Left colon (tissue), 2 donors: ENCODE measurements at places on chromosomes 4 and X.
A peak's percentile ranks its signal among the peaks of the same experiment; 100 is the strongest.

DNA sequence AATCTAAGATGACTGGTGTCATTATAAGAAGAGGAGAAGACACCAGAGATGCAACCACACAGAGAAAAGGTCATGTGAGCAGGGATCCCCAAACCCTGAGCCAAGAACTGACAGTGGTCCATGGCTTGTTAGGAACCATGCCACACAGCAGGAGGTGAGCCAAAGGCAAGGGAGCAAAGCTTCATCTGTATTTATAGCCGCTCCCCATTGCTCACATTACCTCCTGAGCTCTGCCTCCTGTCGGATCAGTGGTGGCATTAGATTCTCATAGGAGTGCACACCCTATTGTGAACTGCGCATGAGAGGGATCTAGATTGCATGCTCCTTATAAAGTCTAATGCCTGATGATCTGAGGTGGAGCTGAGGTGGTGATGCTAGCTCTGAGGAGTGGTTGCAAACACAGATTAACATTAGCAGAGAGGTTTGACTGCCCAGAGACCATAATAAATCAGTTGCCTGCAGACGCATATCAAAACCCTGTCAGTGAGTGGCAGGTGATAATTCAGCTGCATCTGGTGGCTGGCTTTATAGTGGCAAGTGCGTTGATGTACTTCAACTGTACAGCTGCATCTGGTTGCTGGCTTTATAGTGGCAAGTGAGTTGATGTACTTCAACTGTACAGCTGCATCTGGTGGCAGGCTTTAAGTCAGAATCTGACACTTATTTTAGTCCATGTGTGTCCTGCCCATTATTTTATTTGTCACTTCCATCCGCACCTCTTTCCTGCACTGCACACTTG, 19.8 kb upstream of the CXCL2 start:
- DNase-seq = no peak

- no peak for DNase-seq
These were observed 19.5 kb upstream of the CCKAR start for GRCh38 chr4:26509681-26510333.

DNA sequence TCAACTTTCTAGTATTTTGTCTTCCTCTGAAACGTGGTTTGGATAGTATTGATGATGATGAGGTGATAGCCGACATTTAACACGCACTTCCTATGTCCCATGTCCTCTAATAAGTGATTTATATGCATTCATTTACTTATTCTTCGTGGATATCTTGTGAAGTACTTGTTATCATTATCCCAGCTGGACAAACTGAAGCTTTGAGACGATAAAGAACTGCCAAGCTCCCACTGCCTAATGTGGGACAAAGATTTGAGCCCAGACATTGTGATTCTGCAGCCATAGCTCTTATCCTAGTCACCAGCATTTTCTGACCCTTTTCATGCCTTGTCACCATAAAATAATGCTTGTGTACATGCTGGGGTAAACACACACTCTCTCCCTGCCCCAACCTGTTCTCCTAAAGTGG, 92.5 kb downstream of the RAPGEF2 start:
- no peak for DNase-seq

DNA sequence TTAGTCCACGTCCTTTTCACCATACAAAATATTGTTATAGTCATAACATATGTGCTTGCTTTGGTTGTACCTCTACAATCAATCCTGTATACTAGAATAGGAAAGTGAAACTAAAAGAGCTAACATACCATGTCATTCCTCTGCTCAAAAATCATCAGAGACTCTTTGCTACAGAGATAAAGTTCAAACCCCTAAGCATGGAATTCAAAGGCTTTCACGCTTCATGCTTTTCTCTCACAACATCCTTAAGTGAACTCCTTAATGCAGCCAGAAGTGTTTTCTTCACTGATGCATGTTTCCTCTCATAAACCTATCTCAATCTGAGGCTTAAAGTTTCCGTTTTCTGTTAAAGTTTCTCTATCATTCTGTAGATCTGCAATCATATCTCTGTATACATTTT, 744.6 kb upstream of the IGFBP7 start:
- DNase-seq = no peak

DNA sequence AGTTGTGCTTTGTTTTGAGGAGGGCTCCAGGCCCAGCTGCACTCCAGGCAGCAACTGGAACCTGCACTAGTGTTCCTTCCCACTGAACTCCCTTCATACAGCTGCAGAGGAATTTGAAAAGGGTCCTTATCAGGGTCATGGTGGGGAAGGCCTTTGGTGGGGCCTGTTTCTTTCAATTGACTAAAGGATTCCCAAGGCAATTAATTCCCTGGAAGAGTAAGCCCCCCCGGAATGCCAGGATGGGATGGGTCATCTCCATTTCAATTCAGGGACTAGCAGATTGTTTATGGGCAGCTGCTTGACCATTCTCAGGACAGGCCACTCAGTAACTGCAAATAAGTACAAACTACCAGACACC, 45.3 kb downstream of the TSC22D3 start:
- no peak for DNase-seq

DNA sequence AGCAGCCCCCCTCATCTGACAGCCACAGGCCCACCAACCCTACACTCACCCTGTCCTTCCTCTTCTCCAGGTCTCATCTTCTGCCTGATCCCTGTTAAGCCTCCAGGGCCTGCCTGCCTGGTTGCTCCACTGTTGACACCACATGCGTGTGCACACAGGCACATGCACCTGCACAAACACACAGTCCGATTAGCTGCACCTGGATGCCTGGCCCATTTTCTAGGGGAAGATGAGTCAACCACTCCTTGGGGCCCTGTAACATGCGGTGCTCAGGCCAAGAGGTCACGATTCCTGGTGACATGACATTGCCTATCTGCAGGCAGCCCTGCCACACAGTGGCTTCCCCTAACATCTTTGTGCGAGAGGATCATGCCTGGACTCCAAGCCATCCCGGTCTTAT, 498.4 kb downstream of the BCOR start:
- no peak for DNase-seq

- DNase-seq = peak; percentile 71
These were observed 39.5 kb upstream of the CD40LG start for GRCh38 chrX:136608295-136608933.

DNA sequence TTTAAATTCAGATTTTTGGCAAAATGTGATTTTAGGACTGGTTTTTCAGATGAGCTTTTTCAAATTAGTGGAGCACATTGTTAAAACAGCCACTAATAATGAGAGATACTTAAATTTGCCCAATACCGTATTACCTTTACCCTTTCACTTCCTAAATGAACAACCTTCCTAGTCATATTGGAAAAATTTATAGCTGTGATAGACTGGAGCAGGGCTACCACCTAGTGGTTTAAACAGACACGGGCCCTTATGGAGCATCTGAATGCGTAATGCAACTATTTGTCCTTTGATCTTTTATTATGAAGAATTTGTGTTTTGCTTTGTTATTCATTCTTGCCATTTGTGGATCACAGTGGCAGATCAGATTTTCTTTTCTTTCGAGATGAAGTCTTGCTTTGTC, 72.7 kb downstream of the KDM6A start:
- DNase-seq = no peak

GRCh38 chr4:123106747-123107146, 184.3 kb upstream of the NUDT6 start:
- no peak for DNase-seq

- DNase-seq = no peak
These were observed 2.4 kb downstream of the ZNF41 start for GRCh38 chrX:47480576-47480975.

DNA sequence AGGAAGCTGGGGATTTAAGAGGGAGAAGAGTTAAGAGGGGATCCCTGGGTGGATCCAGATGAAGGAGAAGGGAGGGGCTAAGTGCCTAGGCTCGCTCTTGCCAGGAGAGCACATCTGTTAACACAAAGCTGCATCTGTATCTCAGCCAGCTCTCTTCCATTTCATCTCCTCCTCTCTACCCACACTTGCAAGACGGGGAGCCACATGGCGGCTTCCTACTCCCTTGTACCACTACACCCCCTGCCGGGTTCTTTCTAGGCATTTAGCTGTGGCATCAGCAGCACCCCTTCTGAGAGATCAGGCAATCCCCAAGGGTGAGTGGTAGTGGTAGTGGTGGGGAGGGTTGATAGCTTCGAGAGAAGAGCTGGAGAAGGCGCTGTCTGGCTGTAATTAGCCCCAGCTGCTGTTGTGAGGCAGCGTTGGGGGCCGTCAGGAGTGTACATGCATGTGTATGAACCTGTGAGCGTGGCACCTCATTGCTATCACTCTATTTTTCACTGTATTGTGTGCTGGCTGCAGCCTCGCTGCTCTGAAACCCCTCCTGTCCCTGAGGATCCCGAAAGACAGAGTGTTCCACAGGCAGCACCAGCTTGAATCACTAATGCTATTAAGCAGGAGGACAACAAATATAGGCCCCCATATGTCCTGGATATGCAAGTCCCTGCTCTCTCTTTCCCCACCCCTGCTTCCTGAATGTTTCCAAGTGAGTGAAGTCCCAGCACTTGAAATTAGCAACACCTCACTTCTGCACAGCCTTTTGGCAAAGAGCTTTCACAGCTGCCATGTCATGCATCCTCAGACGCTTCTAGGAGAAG, 73.7 kb downstream of the RTL9 start:
- DNase-seq = no peak

GRCh38 chrX:65993915-65994460, 45.9 kb downstream of the VSIG4 start:
- DNase-seq = no peak

DNA sequence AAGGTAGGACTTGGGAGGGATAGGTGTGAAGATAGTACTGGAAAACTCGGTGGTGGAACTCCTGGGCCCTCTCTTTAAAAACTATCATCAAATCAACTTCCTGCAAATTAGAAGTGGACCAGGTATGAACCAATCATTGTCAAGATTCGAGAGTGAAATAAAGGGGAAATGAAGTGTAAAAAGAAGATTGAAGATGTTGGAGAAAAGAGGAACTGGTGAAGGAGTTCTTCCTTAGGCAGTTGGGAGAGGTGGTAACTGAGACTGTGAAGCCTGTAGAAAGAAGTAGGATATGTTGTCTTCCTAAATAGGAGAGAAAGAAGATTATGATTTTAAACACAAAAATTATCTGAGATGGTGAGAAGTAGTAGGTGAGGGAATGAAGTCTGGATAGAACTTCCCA, 212.2 kb downstream of the PPP1R2C start:
- no peak for DNase-seq

- DNase-seq = peak; percentile 16
These were observed 49.2 kb upstream of the SCRG1 start for GRCh38 chr4:173448103-173448502.

- DNase-seq = no peak
These were observed 104.0 kb downstream of the NEUROG2 start for GRCh38 chr4:112411781-112412550.

DNA sequence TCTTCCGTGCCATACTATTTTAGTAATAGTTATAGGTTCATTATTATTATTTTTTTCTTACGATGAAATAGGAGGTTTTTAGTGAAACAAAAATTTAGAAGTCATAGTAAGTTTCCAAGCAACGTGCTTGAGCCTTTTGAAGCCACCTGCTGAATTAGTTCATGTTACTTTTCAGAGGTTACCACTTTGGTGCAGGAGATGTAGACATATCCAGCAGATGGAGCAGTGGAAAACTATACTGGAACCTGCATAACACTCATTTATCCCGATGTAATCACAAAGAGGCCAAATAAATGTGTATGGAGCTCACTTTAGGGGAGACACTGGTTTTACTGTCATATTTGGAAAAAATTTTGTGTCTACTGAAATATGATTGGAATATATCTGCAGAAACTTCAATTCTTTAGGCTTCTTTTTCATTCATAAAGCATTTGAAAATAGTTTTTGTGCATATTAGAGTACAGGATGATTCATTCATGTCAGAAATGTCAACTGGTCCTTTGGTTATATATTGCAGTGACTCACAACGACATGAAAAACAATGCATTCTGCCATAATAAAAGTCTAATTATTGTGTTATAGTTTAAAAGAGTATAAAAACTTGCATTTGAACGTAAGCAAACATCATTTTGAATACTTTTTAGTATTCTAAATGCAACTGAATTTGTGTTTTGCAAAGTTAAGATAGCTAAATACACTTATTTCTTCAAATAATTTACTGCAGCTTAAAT, 2182.9 kb upstream of the TENM3 start:
- no peak for DNase-seq

- no peak for DNase-seq
These were observed 16.8 kb downstream of the PDLIM3 start for GRCh38 chr4:185518494-185518893.

DNA sequence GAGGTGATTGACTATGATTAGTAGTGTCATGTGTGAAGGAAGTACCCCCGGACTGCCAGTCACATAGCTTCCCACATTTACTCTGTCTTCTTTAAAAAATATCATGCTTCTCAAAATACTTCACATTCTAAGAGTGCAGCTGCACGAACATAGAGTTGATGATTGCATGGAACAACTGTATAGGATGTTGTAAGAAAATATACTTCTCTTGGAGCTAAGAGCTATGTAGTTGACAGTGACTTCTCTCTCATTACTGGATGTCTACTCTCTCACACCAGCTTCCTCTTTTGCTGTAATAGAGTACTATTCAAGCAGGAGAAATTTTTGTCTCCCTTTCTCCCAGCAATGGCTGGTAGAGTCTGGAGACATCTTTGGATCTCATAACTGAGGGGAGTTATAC, 99.4 kb upstream of the PUDP start:
- no peak for DNase-seq

- no peak for DNase-seq
These were observed 15.8 kb downstream of the SCD5 start for GRCh38 chr4:82782626-82783345.

GRCh38 chrX:16172391-16172790, 5.1 kb downstream of the MAGEB17 start:
- no peak for DNase-seq

DNA sequence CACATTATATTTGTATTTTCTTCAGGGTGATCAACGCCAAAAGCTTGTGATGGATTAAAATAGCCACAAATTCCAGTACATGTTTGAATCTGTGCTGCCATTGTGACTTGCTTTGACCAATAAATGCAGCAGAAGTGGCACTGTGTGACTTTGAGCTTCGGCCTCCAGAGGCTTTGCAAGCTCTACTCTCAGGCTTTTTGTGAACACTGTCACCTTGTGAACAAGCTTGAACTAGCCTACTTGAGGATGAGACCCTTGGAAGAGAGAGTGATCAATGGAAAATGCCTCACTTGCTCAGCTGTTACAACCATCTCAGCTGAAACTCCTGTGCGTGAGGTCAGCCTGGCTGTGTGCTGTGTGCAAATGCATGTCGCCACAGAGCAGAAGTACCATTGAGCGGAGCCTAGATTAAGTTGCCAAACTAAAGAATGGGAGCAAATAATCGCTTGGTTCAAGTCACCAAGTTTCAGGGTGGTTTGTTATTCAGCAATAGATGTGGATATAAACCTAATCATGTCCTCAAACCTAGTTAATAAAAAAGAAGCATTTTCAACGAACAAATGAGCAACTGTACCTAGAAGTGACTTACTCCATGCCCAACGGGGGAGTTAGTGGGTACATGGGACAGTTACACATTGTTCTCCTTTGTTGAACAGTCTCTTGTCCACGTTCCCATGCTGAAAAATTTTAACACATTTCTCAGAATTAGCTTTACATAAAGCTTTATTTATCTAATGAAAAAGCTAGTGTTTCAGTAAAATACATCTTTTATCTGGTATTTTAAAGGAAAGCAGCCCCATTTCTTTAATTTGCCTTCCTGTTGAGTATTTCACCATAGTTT, 23.5 kb downstream of the NOA1 start:
- DNase-seq = no peak
